NCI-H1105 (cell line): ENCODE measurements at places on chromosomes 7 and 10.

GRCh38 chr7:33666531-33666930 is 238.8 kb upstream of the BMPER start:
- no peak for DNase-seq

DNA sequence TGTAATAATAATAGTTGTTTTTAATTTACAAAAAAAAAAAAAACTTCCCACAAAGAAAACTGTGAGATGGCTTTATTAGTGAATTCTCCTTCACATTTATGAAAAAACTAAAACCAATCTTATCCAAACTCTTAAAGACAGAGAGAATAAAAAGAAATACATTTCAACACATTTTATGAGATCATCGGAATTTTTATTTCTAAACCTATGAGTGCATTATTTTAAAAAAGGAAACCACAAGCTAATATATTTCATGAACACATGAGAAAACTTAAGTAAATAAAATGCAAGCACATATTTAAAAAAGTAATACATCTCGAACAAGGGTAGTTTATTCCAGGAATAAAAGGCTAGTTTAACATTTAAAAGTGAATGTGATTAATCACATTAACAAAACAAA is 31.5 kb downstream of the C7orf25 start:
- DNase-seq, result no peak

DNA sequence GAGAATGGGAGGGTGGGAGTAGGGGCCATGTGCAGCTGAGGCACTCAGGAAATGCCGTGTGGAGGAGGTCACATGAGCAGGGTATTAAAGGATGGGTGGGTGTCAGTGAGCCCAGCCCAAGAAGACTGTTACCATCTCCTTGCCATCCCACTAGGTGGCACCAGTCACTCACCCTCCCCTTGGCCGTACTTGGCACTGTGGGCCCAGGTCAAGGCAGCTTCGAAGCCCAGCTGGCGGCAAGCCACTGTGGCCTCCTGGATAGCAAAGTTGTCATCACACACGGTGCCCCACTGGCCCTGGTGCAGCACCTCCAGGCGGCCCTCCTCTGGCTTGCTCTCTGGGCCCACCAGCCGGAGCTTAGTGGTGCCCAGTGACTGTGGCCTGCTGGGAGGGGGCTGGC is 5.4 kb downstream of the LOXL4 start:
- no peak for DNase-seq

GRCh38 chr10:119546009-119546408 is 3.5 kb upstream of the RGS10 start:
- peak; percentile 27 for DNase-seq

GRCh38 chr10:29610876-29611647 is 23.7 kb downstream of the SVIL start:
- no peak for DNase-seq

DNA sequence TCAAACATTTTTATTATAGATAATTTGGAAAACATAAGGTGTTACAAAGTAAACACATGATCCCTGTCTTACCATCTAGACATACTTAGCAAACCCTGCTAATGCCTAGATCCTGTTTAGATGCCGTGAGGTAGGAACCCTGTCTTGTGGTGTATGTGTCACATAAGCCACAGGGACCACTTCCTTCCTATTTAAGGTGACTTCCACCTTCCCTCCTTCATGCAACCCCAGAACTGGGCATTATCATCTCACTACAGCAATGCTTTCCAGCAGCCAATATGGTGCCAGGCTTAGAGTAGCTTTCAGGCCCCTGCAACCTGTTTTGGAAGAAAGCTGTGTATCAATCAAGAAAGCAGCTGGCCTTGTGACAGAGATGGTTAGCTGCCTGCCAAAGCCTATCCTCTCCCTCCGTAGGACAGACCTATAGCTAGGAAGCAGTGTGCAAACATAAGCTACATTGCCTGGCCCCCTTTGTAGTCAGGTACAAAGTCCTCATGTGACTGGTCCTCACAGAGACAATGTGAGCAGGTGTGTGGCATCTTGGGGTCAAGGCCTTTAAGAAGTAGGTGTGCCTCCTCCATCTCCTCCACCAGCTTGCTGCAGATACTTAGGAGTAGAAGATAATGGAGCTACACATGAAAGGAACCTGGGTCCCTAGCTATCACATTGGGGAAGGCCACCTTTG is 146.8 kb downstream of the SPAG6 start:
- DNase-seq, result no peak

GRCh38 chr10:117551330-117552155 is 9.0 kb downstream of the EMX2 start:
- DNase-seq, result no peak

DNA sequence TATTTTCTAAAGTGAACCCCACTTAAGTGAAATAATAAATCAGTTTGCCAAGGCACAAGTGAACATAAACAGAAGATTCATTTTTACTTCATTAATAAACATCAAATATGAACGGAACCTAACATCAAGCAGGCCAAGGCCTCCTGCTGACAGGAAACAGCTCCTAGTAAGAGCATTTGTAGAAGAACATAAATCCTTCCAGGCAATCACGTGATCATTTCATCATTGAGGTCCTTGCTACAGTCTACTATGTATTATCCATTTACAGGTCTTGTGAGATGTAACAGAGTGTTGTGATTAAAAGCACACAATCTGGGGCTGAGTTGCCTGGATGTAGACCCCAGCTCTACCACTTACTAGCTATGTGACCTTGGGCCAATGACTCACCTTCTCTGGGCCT is 70.6 kb downstream of the CALD1 start:
- no peak for DNase-seq

DNA sequence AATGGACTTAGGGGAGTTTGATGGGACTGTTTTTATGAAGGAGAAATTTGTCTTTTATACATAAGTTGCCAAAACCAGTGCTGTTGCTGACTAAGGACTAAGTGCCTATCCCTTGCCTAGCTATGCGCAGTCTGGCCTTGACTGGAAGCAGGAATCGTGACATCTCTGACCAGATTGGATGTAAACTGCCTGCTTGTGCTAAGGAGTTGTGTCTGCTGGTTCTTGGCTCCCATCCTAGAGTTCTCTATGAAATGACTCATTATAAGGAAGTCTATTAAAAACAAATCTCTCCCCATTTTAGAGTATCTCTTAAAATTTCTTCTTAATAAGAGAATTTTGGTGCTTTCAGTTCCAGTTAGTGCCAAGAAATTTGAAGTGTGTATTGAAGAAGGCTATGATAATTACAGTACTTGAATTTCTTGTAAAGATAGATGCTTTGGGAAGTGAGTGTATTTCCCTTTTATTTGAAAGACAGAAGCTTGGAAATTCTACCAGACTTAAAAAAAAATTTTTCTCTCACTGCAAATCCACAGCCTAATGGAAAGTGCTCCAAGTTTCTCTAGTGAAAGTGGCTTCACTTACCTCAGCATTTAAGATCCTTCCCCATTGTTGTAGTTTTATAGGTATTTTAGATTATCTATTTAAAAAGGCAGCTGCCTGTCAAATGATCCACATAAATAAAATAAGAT is 77.6 kb downstream of the BICC1 start:
- no peak for DNase-seq

GRCh38 chr10:34213193-34213804 is 601.8 kb downstream of the PARD3 start:
- no peak for DNase-seq

DNA sequence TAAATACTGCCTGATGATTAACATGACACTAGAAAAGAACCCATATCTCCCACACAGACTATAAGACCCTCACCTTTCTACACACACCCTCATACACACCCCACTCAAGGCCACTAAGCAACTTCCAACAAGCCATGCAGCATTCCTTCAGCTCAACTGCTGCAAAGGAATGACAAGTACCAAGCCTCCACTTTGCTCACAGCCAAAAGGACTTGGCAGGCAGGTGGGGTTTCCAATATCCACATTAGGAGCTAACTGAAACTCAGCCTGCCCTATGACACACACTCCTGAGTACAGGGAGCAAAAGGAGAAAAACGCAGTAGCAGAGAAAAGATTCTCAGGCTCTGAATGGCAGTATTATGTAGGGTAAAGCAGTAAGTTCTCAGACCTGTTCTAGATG is 13.4 kb downstream of the USP54 start:
- no peak for DNase-seq

DNA sequence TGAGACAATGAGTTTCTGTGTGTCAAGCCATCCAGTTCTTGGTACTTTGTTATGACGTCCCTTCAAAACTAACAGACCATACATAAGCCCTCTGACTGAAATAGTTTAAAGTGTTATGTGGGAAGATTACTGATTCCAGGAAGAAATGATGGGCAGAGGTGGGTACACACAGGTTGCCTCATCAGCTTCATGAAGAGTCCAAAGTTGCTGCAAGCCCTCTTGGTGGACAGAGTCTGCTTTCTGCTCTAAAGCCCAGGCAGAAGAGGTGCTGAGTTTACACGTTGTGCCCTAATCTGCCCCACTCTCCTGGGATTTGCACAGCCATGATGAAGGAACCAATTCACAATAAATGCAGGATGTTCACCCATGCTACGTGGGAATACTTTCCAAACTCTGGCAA is 187.4 kb downstream of the PARD3 start:
- no peak for DNase-seq

GRCh38 chr10:119288574-119289001 is 81.2 kb downstream of the GRK5 start:
- no peak for DNase-seq

GRCh38 chr10:84158061-84158460 is 15.5 kb upstream of the GPR15LG start:
- DNase-seq, result no peak

- DNase-seq, result no peak
Observed at GRCh38 chr7:137269240-137269639, 74.3 kb downstream of the PTN start.

DNA sequence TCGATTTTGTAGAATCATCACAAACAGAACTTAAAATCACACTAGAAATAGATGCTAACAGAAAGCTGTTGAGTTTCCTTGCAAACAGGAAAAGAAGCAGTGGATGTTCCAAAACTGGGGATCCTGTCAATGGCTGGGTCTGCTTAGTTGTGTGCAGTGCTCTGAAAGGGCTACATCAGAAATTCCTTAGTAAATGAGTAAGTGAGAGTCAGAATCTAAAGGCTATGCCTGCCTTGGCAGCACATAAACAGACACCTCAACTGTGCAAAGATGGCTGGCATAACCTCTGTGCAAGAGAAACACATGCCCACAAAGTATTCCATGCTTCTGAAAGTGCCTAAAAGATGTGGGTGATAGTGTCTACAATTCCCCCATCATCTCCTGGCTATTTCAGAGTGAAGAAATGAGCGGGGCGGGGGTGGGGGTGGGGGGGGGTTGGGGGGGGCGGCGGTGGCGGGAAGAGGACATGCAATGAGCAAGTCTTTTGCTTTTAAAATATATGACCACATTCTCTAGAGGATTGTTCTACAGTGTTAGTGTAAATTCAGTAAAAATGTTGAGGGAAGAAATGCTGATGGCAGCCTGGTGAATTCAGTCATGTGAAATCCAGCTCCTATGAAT is 138.1 kb upstream of the LAMB4 start:
- no peak for DNase-seq

DNA sequence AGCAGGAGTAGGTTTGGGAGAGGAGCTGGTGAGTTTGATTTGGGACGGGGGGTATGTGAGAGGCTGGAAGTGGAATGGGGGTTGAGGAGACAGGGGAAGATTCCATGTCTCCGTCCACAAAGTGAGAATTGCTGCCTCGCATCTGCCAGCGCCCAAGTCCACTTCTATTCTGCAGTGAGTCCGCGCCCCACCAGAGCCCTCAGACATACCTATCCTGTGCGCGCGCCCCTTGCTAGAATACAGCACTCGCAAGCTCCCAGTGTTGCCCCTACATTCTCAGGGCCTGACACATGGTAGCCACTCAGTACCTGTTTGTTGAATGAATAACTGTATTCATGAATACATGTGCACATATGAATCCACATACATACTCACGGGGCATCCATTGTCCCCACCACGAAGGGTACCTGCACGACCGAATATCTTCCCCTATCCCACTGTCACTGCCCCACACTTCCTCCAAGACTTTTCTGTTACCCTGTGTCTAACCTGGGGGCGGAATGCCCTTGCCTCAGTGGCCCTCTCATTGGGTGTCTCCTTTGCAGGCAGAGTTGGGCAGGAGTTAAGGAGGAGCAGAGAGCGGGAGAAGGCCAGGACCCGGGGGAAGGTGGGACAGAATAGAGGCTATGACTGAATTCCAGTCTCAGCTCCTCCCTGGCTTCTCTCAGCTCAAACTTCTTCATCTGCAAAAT is 19.9 kb downstream of the POLL start:
- DNase-seq, result no peak

- DNase-seq, result no peak
Observed at GRCh38 chr10:27911539-27911938, 87.3 kb downstream of the ODAD2 start.

- DNase-seq, result no peak
Observed at GRCh38 chr7:24737281-24737680, 20.0 kb downstream of the GSDME start.

DNA sequence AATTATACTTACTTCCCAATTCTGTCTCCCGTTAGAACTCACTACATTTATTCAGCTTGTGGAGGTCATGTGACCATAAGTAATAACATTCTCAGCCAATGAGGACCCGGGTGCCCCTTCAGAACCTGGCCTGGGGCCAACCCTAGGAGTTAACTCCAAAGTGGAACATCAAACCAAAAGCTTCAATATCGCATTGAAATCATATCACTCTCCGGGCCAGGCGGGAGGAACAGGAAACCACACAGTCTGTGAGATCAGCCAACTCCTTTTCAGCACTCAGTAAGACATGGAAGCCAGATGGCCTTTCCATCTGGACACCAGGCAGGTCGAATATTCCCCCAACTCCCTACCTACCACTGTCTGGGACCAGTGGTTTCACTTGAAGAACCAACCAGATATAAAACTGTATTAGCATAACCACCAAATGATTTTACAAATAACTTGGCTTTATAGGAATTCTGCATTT is 5.5 kb downstream of the CREB3L2 start:
- no peak for DNase-seq

DNA sequence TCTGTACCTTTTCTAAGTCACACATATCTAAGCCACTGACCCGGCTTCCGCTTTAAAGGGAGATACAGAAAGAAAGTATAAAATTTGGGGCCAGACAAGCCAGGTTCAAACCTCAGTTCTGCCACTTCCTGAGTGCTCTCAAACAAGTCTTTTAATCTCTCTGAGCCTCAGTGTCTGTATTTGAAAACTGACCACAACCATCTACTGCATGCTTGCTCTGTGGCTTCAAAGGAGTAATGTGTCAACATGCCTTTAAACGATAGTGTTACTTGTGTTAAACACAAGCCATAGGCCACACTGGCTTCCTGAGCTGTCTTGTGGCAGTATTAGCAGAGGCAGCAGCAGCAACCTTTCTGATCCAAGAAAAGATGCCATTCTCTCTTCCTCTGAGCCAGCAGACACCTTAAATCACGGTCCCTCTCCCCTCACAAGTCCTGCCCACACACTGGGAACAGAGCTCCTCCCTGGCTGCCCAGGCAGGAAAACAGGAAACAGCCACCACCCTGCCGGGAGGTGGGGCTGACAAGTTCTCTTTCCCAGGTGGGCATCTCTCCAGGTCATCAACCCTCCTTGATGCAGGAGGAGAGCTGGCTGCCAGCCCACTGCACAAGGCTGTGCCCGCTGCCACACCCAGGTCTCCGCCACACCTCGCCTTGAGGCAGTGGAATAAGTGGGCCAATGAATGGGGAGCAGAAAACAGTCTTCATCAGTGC is 10.7 kb downstream of the HIP1 start:
- DNase-seq, result peak; percentile 92
